Hematopoietic multipotent progenitor cell treated with erythropoietin and hydrocortisone succinate and interleukin-3 and kit ligand, for 6 days (in vitro differentiated cells): ENCODE measurements at places on chromosomes 2 and 18.

- DNase-seq: no peak
Observed at GRCh38 chr2:40487602-40488001, 35.7 kb upstream of the SLC8A1 start.

DNA sequence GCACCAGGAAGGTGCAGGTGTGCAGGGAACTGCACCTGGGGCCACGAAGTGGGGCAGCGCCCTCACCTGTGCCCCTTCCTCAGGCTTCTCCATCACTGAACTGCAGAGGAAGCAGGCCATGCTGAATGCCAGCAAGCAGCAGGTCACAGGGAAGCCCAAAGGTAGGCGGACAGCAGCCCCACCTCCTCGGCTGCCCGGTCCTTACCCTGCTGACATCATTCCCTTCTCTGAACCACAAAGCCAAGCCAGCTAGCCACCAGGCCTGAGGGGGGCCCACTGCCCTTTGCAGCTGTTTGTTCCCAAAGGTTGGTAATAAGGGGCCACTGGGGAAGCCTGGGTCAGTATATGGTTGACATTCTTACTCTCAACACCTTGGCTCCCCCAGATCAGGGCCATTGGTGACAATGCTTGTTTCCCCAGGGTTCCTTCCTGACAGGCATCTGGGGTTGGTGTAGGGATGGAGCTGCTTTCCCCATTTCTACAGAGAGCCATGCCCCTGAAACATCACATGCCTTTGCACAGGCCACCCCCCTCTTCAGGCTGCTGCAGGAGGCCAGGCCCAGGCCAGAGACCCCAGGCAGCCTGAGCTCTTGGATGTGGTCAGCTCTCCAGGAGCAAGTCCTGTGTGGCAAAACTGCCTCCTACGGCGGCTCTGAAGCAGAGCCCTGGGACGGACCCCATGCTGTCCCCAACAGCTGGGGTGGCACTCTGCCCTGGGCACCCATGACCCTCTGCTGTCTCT lies 47.8 kb downstream of the FAM168B start:
- DNase-seq: no peak

GRCh38 chr2:135999899-136000298 lies 14.5 kb upstream of the DARS1 start:
- DNase-seq: no peak

- no peak for DNase-seq
Observed at GRCh38 chr2:233952335-233952734, 35.2 kb downstream of the TRPM8 start.

- no peak for DNase-seq
Observed at GRCh38 chr2:30678410-30679137, 128.7 kb downstream of the CAPN13 start.

GRCh38 chr2:45688479-45689298 lies 37.2 kb downstream of the PRKCE start:
- DNase-seq: peak; percentile 27

- no peak for DNase-seq
Observed at GRCh38 chr2:47198985-47199451, 43.9 kb upstream of the STPG4 start.

DNA sequence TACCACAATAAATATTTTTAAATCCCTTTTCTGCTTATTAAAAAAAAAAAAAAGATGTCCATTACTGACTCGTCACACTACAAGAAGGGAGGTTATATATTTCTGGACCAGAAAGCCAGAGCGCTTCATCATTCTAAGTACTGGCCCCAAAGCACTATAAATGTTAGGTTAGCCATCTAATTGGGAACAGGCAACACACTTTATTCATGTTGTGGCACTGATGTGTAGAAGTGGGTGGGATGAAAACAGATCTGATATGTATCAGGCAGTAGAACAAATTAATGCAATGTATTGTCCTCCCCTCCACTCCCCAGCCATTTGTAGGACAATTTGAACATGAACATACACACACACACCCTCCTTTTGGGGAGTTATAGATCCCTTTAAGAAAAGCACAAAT lies 24.4 kb downstream of the LANCL1 start:
- no peak for DNase-seq

DNA sequence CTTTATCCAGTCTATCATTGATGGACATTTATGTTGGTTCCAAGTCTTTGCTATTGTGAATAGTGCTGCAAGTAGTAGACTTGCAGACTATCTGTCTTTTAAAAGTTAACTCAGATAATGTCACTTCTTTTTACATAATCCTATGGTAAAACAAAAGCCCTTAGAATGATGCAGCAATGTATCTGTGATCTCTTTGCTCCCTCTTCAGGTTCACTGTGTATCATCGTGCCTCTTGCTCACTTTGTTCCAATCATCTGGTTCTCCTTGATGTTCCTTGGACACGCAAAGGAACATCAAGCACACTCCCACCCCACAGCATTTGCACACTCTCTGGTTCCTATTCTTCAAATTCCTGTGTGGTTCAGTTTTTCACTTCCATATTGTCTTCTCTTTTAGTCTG lies 472.5 kb upstream of the ZNF804A start:
- DNase-seq: no peak

- no peak for DNase-seq
Observed at GRCh38 chr2:23498943-23499342, 114.0 kb downstream of the KLHL29 start.

DNA sequence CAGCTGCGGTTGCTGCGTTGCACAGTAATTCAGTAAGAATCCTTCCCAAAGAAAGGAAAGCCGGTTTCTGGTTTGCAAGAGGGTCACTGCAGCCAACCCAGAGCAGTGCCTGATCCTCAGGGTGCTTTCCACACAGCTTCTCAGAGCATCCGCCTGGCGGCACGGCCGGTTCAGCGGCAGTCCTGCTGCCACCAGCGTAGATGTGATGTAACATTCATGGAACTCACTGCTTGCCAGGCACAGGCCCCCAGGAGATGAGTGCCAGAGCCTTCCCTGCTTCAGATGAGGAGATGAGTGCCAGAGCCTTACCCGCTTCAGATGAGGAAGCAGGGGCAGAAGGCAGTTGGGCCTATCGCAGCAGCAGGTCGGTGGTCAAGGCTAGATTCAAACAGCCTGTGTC lies 230.2 kb downstream of the GBX2 start:
- DNase-seq: no peak

GRCh38 chr2:86364894-86365293 lies 27.5 kb upstream of the REEP1 start:
- no peak for DNase-seq

DNA sequence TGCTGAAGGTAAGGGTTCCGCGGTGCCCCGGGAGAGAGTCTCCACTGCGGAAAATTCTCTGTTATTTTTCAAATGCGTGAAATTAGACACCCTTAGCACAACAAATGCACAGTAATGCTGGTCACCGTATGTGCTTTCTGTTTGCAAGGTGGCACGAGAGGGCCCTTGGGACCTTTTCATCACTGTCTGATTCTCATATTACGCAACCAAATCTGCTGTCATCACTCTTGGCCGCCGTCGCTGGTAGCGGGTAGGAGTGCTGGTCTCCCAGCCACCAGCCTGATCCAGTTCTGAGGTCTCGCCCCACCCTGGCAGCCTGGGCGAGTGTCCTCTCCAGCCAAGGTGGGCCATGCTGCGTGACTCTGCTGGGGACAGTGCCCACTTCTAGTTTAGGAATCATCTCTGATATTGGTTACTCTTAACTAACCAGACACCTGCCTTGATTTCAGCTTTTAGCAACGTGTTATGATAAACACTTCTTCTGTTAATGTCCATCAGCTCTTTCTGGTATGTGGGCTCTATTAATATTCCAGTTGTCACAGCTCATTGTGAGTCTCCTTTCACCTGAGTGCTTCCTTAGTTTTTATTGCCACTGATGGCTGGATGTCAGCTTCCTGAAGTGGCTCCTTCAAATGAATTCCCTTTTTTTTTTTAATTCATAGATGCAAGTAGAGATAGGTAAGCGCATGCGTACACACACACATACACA lies 199.4 kb downstream of the GBX2 start:
- DNase-seq: no peak

- no peak for DNase-seq
Observed at GRCh38 chr18:59340312-59340711, 18.8 kb downstream of the LMAN1 start.
